Bone marrow (tissue), 2 donors: ENCODE measurements at places on chromosomes 7 and 10.

DNA sequence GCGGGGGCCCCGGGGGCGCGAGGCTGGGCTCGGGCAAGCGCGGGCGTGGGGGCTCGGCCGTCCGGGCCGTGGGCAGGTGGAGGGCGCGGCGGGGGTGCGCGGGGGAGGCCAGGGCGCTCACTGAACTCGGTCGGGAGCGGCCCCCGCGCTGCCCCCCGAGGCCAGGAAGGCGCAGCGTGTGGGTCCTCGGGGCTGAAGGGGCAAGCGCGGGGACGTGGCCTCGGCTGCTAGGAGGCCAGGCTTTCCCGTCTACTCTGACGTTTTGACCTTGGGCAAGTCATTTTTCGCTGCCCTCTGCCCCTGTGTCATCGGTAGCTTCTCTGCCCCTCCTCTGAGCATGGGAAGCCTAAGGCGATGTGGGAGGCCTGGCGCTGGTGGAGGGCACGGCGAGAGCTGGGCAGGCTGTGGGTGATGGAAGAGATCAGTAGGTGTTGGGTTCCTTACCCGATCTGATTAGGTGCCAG is 441 bp downstream of the FBH1 start:
- DNase-seq, result no peak

- no peak for DNase-seq
These were observed 36.7 kb upstream of the HDAC9 start for GRCh38 chr7:18458830-18459229.

DNA sequence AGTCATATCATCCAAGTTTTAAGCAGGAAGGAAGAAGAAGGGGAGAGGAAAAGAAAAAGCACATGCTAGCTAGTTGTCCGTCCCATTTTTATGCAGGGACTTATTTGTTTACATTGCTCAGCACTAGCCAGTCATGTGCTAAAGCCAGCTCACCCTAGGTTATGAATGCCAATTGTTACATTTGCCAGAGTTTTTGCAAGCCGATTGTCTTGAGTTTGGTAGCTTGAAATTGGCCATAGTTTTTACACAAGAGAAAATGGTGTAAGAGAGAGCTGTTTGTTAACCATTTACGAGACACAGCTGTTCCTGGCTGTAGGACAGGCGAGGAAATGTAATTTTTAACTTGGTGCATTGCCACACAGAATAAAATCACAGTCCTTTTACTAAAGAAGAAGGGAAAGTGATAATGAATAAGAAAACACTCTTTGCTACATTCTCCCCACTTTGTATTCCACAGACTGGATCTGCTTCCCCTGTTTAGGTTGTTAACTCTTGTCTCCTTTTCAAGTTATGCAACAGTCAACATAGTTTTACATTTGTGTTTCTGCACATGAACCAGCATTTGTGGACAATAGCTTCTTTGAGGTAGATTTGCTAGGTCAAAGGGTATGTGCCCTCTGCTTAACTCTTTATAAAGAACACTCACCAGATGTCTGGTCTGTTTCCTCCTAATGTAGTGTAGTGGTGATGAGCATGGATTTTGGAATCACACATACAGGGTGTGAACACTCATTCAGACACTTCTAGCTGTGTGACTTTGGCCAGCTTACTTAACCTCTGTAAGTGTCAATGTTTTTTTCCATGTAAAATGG is 357.2 kb downstream of the LRMDA start:
- no peak for DNase-seq

- DNase-seq, result no peak
These were observed 171.3 kb upstream of the ITGB1 start for GRCh38 chr10:33129141-33129995.

GRCh38 chr10:116836902-116837523 is 12.3 kb upstream of the ENO4 start:
- no peak for DNase-seq

GRCh38 chr10:71234970-71235685 is 22.8 kb downstream of the UNC5B start:
- no peak for DNase-seq

DNA sequence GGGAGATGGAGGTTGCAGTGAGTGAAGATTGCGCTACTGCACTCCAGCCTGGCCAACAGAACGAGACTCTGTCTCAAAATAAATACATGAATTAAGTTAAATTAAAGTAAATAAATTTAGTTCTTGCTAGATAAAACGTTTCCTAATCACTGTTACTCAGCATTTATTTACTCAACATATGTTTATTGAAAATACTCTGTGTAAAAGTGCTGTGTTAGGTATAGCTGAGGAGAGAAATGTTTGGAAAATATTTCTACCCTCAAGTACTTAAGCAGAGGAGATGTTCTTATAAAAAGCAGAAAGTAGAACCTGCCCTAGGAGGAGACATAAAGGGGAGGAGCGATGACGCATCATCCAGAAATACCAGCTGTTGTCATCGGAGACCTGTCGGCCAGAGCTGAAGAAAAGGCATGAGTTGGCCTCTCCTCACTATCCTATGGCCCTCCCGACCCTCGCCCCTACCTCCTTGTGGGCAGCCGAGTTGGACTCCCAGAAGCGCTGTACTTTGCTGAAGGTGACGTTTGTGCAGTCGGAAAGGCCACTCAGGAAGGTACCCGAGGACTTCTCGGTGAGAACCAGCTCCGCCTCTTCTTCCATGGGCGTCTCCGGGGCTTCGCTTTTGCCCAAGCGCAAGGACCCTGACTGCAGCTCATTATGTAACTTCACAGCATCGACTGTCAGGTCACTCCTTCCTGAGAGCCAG is 1.1 kb downstream of the RRP12 start:
- no peak for DNase-seq

DNA sequence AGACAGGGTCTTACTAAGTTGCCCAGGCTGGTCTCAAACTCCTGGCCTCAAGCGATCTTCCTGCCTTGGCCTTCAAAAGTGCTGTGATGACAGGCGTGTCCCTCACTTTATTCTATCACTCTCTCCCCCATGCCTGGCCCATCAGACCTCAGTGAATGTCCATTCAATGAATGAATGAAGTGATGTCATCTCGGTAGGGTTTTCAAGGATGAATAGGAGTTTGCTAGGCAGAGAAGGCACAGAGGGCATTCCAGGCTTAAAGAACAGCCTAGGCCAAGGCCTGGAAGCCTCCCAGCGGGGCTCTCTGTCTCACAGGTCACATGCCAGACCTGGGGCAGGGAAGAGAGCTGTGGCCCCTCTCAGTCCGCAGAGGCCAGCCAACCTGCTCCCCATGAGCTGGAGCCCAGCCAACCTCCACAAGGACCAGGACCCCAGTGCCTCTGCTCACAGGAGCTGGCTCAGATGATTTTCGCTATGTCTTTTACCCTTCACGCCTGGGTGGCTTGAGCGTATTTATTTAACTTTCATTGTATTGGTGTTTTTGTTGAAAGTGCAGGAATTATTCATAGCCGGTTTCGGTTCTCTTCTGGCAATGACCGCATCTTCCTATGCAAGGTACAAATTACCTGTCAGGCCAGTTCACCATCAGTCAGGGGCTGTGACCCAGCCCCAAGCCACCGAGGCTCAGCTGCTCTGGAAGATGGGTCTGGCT is 11.8 kb upstream of the TNRC18 start:
- no peak for DNase-seq

DNA sequence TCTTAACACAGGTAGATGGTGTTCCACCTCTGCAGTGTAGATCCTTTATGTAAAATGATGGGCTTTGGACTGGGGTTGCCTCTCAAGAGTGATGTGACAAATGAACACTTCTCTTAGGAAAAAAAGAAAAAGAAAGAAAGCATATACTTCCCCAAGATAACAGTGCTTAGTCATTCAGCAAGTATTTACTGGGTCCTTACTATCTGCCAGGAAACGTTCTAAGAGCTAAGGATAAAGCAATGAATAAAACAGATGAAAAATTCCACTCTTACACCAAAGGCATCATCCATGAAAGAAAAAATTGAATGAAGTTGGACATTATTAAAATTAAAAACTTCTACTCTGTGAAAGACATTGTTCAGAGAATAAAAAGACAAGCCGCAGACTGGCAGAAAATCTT is 177.3 kb downstream of the C7orf25 start:
- DNase-seq, result no peak

DNA sequence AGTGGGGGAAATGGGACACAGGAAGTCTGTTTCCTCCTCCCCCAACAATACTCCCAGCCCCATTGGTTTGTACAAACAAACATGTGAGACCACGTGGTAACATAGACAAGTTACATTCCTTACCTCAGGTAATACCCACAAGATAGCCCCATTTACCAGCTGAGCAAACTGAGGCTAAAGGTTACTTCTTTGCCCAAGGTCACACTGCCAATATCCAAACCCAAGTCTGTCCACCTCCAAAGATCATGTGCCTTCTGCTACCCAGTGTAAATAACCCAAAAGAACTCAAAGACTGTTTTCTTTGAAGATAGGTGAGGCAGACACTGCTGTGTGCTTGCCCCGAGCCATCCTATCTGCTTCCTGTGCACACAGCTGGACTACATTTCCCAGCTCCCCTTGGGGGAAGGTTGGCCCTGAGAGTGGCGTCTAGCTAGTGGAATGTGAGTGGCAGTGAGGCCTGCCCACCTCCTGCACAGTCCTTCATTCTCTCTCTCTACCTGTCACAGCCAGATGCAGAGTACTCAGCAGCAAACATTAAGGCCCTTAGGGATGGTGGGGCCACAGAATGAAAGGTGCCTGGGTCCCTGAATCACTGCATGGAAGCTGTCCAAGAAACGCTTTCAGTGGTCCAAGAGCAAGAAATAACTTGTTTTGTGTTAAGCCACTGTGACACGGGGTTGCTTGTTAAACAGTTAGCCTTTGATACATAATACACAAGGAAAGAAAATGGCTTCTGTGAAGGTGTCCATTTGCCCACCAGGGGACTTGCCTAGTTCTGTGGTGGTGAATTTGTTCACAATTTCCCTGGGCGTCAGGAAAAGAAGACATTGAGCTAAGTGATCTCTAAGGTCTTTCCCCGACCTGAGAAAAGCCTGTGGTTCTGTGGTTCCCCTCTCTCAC is 257.7 kb upstream of the NFE2L3 start:
- no peak for DNase-seq

DNA sequence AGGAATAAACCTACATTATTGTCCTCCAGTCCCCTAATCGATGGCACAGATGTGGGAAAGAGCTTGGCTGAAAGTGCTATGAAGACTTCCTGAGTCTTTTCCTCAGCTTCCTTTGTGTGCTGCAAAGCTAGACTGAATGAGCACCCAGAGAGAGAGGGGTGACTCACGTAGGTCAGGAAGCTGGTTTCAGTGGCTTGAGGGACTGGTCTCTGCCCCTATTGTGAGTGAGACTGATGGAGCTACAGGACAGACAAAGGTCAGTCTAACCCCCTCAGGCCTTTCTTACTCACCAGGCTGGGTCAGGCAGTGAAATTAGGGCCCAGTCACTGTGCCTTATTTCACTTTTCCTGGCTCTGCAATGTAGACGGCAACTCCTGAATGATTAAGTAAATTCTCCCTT is 171.1 kb upstream of the GRB10 start:
- peak; percentile 45 for DNase-seq

- no peak for DNase-seq
These were observed 255.0 kb upstream of the SP8 start for GRCh38 chr7:21041666-21042065.

DNA sequence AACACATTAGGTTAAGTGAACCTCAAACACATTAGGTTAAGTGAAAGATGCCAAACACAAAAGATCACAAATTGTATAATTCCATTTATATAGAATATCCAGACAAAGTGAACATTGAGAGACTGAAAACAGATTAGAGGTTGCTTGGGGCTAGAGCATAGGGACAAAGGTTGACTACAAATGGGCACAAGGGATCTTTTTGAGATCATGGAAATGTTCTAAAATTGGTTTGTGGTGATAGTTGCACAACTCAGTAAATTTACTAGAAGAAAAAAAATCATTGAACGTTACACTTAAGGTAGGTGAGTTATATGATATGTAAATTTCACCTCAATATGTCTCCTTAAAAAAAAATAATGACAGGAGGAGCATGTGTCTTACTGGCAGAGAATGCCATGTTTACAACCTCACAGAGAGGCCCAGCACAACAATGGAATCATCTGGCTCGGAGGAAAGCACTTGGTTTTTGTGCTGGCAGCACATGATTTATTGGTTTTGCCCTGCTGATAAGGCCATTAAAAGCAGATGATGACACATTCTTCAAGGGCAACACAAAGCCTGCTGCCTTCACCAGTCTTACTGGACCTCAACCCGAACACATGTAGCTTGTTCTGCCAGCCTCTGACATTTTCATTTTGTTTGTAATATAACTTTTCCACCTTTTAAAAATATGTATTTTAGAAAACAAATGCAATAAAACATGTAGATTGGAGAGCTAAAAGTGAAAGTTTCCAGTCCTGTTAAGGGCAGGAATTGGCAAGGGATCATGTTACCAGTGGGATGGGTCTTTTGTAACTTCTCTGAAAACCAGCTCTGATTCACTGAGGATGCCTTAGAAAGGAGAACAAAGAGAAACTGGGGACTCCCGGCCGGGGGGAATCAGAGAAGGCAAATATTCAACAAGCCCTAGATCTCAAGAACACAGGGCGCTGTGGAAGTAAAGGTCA is 11.9 kb upstream of the LMOD2 start:
- DNase-seq, result no peak

DNA sequence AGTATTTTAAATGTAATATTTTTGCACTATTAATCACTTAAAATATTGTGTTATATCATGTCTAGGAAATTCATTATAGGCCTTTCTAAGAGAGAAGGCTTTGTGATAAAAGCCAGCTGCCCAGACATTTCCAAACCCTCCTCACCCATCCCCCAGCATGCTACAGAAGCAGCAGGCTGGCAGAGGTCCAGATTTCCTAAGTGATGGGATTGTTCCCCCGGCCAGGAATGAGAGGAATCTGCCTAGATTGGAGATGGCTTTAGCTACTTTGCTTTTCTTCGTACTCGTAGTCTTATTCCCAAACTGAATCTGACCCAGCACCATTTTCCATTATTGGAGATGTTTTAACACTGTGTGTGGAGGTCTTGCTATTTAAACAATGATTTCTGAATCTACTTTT is 29.4 kb downstream of the CDK14 start:
- DNase-seq, result no peak

DNA sequence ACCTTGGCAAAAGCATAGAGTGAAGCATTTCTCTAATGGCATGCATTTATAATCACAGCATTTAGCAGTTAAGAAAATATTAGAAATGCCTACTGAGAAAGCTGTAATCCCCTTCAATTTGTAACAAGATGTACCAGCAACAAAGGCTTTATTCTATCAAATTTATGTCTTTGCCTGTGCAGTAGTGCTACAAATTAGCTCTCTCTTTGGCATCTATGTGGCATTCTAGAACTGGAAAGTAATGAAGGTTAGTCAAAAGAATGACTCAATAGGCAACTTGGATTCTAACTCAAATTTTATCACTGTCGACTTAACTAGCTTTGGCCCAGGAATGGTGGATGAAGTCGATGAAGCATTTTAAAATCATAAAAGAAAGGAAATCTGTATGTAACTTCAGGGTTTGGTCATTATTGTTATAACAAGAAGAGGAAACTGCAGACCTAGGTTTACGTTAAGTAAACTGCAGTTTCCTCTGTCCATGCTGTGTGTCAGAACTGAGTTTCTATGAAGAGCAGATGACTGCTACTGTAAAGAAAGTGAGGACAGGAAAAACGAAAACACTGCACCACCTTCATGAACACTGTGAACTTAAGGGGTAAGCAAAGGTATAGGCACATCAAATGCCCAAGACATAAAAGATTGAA is 140.0 kb downstream of the RAPGEF5 start:
- DNase-seq, result no peak
